ENCODE measurements at places on chromosomes 13 and 19.

DNA sequence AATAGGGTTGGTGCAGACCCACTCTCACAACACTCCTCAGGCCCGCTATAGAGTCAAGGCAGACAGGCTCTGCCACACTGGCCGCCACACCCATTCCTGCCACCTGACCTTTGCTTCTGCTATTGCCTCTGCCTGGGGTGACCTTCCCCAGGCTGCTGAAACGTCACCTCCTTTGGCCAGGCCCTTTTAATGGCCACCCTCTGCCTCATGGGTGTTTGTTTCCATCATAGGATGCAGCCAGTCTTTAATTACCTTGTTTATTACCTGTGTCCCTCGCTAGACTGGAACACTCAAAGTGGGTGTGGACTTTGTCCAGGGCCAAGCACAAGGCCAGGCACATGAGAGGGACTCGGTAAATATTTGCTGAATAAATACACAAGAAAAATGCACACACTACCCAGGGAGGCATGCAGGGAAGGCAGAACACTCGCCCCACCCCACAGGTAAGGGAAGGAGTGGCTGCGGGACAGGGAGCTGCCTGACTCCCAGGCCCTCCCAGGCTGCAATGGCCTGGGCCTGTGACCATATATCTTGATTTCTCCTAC is 3.2 kb downstream of the LSM4 start:
- no peak for DNase-seq

DNA sequence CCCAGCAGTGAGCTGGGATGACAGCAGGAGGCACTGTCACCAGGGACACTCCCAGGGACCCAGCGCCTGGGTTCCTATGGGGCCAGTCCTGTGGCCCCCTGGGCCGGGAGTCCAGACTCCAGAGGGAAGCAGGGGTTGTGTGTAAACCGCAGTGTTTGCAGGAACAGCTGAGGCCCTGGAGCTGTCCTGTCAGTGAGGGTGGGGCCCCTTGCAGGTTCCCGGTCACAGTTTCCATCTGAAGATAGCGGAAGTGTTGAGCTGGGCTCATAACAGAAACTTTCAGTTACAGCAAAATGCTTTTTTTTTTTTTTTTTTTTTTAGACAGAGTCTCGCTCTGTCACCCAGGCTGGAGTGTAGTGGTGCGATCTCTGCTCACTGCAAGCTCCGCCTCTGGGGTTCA is 17.7 kb upstream of the CSNK1G2 start:
- DNase-seq = no peak

DNA sequence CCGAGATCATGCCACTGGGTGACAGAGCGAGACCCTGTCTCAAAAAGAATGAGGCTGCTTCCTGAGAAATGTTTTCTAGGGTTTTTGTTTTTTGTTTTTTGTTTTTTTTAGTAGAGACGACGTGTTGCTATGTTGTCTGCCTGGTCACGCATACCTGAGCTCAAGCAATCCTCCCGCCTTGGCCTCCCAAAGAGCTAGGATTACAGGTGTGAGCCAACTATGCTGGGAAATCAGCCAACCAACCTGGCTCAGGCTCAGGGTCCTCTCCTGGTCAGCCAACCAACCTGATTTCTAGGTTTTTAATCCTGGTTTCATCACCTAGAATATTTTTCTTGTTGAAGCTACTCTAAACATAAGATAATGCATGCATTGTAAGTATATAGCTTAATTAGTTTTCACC is 7.8 kb downstream of the DHX34 start:
- no peak for DNase-seq

DNA sequence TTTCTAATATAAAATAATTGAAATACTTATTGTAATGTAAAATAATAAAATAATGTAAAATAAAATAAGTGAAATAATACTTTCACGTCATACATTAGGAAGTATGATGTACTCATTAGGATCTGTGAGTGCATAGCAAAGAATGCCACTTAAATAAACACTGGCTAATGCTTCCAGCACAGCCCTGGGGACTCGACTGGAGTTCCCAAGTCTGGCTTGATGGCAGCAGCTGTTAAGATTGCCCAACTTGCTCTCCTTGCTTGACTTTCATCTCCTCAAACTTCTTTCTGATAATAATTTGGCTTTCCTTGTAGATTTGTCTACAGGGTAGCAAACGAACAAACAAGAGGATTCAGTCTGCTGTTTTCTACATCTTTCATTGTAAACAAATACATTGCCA is 191.9 kb downstream of the COG6 start:
- no peak for DNase-seq

DNA sequence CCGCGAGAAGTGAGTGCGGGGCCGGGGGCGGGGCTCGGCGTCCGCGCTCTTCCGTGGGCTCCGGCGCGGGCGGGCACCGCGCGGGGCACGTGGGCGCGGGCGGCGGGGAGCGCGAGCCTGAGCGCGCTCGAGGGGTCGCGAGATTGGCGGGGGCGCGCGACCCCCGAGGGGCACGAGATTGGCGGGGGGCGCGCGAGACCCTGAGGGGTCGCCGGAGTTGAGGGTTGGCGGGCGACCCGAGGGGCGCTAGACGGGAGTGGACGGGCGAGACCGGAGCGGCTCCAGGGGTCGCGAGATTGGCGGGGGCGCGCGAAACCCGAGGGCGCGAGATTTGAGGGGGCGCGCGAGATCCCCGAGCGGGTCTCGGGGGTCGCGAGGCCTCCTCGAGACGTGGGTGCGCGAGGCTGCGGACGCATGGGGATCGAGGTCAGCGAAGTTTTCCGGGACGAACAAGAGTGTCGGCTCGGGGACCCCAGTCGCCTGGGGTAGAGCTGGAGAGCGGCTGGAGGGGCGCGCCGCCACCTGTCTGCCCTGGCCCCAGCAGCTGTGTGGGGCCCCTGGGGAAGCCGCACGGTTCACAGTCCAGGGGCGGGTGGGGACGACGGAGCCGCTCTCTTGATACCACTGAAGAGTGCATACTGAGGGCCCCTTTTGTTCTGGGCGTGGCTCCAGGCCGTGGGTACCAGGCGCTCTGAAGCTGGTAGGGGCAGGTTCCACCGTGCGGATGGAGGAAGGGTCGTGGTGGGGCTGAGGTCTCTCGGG is 682 bp downstream of the SSBP4 start:
- DNase-seq = no peak

DNA sequence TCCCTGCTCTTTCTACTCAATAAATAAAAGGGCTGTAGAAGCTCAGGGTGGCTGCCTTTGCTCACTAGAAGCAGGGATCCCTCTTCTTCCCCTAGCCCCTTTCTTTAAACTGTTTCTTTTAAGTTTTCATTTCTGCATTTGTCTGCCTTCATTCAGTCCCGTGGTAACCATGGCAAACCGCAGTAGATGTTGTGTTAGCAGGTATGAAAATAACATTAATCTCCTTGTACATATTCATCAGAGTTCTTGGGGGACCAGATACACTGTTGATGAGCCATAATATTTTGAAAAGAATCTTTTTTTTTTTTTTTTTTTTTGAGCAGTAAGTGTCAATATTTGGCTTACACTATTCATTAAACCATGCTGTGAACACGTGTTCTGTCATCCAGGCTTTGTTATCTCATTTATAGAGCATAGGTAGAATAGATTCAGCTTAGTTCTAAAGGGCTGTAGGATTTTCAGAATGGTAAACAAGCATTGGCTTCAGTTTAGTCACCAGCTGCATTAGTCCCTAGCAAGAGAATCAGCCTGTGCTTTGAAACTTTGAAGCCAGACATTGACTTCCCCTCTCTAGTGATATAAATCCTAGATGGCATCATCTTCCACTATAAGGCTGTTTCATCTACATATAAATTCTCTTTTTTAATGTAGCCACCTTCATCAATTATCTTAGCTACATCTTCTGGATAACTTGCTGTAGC is 59.4 kb upstream of the SPRY2 start:
- peak; percentile 64 for DNase-seq

DNA sequence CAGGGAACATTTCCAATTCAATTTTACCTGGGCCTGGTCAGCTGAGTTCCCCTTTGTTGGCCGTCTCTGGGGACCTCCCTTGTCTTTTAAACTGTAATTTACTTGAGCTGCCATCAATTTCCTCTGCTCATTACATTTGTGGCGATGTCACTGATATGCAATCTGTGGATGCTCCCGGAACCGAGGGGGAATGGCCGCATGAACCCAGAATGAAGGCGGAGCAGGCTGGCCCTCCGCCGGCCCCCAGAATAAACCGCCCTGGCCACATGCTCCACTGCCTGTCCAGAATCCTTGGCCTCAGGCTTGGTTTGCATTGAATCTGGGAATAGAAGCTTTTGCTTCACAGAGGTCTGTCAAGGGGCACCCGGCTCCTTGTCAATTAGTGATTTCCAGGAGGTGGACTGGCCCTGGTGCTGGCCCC is 276.8 kb downstream of the TEX29 start:
- peak; percentile 49 for DNase-seq

GRCh38 chr19:50005428-50005827 is 19.7 kb downstream of the VRK3 start:
- no peak for DNase-seq

- no peak for DNase-seq
Observed at GRCh38 chr13:26061947-26062346, 10.1 kb upstream of the SHISA2 start.

DNA sequence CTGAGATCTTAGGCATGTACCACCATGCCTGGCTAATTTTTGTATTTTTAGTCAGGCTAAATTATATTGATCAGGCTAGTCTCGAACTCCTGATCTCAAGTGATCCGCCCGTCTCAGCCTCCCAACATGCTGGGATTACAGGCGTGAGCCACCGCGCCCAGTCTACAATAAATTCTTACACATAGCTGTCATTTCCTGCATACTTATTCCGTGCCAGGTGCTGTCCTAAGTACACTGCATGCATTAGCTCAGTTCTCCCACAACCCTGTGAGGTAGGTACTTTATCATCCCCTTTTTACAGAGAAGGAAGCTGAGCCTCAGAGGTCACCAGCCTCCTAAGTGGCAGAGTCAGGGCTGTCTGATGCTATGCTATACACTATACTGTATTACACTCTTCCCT is 7.2 kb upstream of the RHPN2 start:
- DNase-seq = no peak

- peak; percentile 10 for DNase-seq
Observed at GRCh38 chr19:37095859-37096258, 17.6 kb downstream of the ZNF420 start.

DNA sequence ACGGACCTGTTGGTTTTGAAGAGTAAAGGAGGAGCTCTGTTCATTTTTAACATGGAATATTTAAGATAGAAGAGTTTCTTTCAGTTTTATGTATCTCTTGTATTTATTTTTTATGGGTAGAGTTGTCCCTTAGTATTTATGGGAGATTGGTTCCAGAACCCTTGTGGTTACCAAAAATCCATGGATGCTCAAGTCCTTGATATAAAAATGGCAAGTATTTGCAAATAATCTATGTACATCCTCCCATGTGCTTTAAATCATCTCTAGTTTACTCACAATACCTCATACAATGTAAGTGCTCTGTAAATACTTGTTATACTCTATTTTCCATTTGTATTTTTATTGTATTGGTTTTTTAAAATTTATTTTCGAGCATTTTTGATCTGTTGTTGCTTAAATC is 63.1 kb downstream of the TM9SF2 start:
- no peak for DNase-seq

DNA sequence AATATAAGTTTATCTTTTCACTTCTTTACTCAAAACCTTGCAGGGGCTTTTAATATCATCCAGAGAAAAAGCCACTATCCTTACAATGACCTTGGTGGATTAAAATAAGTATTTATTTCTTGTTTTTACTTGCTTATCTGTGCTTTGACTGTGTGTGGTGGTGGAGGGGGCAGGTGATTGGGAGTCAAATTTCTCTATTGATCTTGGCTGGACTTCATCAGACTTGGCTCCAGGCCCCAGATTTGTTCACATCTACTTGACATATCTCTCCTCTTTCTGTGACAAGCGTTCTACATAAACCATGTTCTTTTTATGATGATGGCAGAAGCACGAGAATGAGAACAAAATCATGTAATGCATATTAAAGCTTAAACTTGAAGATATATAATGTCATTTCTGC is 670.8 kb downstream of the PCDH17 start:
- DNase-seq = peak; percentile 30

DNA sequence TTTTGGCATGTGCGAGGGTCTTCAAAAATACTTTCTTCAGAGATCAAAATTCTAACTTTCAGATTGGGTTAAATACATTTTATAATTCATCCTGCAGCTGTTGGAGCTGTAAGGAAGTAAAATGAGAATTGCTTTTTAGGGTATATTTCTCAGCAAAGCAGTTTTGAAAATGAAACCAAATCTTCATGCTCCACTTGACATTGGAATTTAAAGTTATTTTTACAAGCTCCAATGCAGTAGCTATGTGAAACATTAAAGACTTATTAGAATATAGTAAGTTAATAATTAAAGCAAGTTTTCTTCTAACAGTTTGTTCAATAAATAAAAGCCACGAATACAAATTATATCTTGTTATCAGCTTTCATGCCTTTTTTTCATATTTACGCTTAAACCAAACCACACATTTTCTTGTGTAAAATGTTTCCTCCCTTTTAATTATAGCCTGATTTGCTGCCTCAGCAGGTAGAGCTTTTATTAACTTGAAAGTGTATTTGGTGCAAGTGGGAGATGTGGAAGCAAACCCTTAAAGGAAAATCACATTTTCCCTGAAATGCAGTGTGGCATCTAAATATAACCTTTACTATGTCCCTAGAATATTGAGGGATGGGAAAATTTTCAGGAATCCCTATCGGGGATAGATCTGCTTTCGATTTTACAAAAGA is 12.4 kb upstream of the MICU2 start:
- DNase-seq = no peak
